Motor neuron (in vitro differentiated cells): ENCODE measurements at places on chromosomes 3 and 15. TPM values are rescaled to one million over a fixed set of nuclear protein-coding genes. Genes with fewer than 3 reads are reported as not detected.
A peak's percentile ranks its signal among the peaks of the same experiment; 100 is the strongest.

Gene EPHB1
- 0.31 and 0.54 TPM in 2 replicates for total RNA-seq

Gene GLDN
- 0.94 and 1.2 TPM in 2 replicates for total RNA-seq

Gene EIF2B5
- total RNA-seq = 57.7 and 63.1 TPM in 2 replicates

Gene NCKIPSD
- total RNA-seq = 22.4 and 24.9 TPM in 2 replicates

Gene CCDC33
- 1.1 and 4.6 TPM in 2 replicates for total RNA-seq

Gene VILL
- total RNA-seq = 9.6 and 11.3 TPM in 2 replicates

Gene WDR93
- 0.09 and 0.21 TPM in 2 replicates for total RNA-seq

Gene SLC22A13
- total RNA-seq = 0.27 and 0.36 TPM in 2 replicates

Gene CACNA2D2
- total RNA-seq = 6.5 and 8.5 TPM in 2 replicates

Gene ACKR4
- total RNA-seq = 1.1 and 2.3 TPM in 2 replicates

Gene MYO5C
- 1.3 and 3.9 TPM in 2 replicates for total RNA-seq

Gene TUBGCP4
- 9.8 and 11.3 TPM in 2 replicates for total RNA-seq

Gene TIPIN
- total RNA-seq = 7.4 and 9.8 TPM in 2 replicates

- no peak for ATAC-seq
Measured at GRCh38 chr3:51986010-51986947, 2.9 kb downstream of the ACY1 start.

- ATAC-seq = no peak
Measured at GRCh38 chr3:176615826-176616225, 581.5 kb downstream of the TBL1XR1 start.

DNA sequence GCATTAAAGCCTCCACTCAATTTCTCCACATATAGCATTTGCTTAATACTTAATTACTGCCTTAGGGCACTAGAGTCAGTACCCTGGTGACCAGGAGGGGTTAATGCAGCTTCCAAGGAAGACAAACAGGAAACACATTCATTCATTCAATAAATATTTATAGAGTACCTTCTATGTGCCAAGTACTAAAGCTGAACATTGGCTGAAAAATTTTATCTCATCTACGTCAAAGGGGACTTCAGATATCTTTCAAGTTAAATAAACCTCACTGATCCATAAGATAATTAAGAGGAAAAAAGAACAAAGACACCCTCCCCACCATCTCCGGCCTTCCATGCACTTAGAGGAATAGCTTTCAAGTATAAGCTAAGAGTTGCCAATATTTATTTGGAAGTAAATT, 156.9 kb upstream of the PRICKLE2 start:
- ATAC-seq = no peak

DNA sequence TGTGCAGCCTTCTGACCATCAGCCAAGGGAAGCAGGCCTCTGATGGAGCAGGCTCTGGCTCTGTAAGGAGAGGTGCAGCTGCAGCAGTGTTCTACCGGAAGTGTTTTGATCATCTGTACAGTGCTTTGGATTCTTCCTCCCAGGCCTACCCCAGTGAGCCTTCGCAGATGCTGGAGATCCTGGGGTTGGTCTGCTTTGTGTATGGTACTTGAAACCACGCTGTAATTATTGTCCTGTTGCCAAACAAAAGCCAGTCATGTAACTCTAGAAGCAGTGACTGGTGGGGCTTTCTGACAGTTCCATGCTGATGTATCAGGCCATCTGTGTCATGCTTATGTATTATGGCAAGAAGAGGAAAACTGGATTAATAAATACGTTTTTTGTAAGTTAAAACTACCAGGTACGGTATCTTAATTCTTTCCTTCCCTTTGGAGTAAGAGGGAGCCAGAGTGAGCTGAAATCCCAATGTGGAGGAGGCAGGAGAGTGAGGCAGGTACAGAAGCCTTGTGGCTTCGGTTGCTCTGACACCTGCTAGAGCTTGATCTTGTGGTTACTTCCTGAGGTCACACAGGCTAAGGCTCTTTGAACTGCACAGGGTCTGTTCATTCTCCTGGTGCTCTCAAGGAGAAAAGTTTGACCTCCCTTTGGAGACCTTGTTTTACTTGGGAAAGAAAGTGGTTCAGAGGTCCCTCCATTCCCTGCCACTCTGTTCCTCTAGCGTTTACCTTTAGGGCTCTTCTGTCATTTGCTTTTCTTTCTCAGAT, 3.7 kb downstream of the TMEM42 start:
- ATAC-seq = no peak

DNA sequence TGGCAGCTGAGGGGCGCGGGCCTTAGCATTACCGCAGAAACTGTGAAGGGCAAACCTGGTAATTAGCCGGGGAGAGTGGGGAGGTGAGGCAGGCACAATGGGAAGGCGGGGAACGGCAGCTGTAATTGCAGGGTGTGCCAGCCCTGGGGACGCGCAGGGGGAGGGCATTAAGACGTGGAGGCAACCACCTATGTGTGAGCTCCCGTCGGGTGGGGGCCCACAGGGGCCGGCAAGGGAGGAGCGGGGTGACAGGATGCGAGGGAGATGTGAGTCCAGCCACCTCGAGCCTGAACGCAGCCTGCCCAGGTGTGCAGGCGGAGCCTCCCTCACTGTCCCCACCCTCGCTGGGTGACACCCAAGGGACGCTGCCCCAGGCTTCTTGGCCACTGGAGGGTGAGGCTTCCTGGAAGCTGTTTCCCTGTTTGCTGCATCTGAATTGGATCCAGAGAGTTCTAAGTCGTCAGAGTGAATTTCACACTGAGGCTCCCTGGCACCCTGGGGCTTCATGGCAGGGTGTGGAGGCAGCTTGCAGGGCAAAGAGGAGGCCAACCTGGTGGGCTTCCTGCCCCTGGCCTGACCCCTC, 130.6 kb upstream of the MEF2A start:
- peak; percentile 47 for ATAC-seq

- ATAC-seq = no peak
Measured at GRCh38 chr15:58522391-58522790, 90.6 kb downstream of the LIPC start.

DNA sequence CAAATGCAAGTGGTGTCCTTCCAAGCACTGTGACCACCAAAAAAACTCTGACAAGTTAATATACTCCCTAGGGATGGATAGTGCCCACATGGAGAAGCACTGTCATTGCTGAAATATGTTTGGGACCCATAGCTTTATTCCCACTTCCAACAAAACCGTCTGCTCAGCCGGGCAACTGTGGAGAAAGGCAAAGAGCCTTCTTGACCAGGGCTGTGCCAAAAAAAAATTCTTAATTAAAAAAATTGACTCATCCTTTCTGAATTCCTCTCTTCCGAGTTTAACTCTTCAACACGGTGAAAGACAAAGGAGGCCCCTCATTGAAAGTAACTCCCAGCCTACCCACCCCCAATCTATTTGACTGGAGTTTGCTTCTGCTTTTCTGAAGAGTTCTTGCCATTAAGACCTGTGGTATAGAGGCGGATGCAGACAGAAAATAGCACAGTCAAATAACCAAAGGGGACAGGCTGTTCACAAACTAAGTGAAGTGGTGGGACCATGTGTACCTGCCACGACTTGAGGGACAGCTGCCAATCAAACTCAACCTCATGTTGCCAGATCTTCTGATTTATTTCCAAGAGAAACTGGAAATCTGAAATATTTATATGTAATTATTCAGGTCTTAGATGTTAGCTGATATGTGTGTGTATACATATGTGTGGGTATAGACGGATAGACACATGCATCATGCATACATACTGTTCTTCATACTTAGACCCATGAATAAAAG, 135.4 kb upstream of the PFN2 start:
- ATAC-seq = no peak

GRCh38 chr3:43858294-43858701, 167.6 kb downstream of the ABHD5 start:
- no peak for ATAC-seq

DNA sequence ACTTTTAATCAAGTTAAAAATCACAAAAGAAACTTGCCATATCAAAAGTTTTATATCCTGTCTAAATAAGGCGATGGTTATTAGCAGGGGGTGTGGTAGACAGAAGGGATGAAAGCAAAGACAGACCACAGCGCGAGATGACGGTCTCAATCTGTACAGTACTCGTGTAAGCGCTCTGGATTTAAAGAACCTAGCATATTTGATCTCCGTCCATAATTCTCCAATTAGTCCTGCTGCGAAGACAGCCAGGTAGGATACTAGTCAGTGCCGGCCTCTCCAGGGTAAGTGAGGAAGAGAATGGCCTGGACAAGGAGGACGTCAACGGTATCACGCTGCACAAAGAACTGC, 701 bp downstream of the SGO1 start:
- ATAC-seq = no peak

- ATAC-seq = no peak
Measured at GRCh38 chr15:76987896-76988860, 6.7 kb upstream of the PSTPIP1 start.

- ATAC-seq = peak; percentile 97
Measured at GRCh38 chr3:12875857-12876836, 34.8 kb upstream of the RPL32 start.

DNA sequence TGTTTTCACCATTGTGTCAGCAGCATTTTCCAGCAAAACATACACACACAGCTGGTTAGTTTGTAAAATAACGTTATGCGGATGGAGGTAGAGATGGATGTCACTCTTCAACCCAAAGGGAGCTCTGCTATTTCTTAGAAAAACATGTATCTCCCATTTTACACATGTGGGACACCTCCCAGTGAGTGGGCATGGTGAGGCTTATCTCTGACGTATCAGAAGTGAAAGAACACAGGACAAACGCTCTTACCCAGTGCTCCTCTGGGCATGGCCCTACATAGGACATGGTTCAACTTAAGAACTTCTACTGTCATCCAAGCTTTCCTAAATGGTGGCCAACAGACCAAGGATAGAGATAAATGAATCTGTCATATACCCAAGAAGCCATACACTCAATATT, 2.1 kb downstream of the FAM240A start:
- no peak for ATAC-seq

- ATAC-seq = no peak
Measured at GRCh38 chr15:77573802-77574201, 58.9 kb downstream of the LINGO1 start.

GRCh38 chr3:166879661-166880060, 500.4 kb downstream of the ZBBX start:
- no peak for ATAC-seq

DNA sequence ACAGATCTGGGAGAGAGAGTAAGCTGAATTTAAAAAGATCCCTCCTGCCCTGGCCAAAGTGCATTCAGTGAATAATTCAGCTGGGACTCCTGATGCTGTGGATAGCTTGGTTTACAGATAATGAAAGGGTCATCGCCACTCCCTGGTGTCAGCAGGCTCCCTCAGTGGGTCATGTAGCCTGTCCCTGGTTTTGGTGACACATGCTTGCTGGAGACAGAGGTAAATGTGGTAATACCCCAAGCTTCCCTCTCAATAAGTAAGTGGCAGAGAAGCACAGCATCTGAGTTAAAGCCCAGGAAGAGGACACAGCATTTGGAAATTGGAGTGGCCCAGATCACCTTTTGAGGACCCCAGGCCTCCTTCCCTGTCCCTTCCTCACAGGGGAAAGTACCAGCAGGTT, 1.8 kb downstream of the TMEM115 start:
- no peak for ATAC-seq

DNA sequence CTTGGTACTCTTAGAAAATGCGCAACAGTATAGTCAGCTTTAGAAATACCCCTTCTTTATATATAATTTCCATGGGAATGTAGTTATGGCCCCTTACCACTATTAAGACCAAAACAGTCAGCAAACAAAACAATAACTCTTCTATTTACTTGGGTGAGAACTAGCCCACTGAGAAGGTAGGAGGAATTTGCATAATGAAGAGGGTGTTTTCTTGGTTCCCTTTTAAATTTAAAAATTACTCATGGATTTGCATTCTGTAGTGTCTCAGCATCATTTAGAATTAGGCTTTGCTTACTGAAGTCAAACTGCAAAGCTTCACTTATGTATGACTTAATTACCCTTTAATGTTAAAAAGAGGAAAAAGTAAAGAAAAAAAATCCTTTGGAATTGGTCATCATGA, 350.8 kb downstream of the PTPRG start:
- ATAC-seq = no peak
